ENCODE measurements at places on chromosomes 2 and 18.

DNA sequence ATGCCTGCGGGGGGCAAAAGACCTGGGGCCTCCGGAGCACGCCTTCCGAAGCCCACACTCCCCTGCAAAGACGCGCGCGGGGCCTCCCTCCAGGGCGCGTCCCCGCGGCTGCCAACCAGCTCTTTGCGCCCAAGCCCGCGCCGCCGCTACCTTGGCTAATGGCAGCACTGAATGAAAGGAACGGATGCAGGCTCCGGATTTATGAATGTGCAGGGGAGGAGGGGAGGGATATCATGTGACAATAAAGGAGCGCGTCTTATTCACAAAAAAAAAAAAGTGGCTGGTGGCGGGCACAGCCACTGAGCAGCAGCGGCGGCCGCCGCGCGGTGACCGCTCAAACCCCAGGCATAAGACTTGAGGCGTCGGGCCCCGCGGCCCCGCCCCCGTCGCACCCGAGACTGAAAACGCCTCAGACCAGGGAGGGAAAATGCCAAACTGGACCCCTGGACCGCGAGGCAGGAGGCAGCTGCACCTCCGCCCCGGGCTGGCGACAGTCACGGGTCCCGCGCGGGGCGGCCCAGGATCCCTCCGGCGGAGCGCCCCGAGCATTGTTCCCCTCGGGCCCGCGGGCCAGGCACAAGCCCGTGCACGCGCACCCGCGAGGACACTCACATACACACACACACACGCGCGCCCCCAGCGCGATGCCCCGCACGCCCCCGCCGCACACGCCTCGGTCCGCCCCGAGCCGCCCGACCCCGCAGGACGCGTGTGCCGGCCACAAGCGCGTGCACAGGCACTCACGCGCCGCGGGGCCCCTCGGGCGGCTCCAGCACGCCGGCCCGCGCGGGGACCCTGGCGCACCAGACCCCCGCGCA is 1.6 kb downstream of the SPRED2 start:
- peak; percentile 75 for DNase-seq

DNA sequence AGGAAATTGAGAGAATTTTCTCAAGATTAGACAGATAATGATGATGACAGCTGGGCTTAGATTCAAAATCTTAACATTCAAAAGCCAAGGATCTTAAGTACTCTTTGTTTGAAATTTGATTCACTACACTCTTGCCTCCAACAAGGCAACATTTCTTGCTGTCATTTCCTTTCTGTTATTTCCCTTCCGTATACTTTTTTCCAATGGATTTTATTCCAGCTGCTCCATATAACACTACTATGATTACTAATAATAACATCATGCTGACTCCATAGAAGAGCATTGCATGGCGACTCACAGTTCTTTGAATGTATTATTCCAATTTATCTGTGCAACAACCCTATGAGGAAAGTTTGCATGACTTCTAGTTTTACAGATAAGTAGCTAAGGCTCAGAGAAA is 33.9 kb upstream of the CCDC102B start:
- no peak for DNase-seq

DNA sequence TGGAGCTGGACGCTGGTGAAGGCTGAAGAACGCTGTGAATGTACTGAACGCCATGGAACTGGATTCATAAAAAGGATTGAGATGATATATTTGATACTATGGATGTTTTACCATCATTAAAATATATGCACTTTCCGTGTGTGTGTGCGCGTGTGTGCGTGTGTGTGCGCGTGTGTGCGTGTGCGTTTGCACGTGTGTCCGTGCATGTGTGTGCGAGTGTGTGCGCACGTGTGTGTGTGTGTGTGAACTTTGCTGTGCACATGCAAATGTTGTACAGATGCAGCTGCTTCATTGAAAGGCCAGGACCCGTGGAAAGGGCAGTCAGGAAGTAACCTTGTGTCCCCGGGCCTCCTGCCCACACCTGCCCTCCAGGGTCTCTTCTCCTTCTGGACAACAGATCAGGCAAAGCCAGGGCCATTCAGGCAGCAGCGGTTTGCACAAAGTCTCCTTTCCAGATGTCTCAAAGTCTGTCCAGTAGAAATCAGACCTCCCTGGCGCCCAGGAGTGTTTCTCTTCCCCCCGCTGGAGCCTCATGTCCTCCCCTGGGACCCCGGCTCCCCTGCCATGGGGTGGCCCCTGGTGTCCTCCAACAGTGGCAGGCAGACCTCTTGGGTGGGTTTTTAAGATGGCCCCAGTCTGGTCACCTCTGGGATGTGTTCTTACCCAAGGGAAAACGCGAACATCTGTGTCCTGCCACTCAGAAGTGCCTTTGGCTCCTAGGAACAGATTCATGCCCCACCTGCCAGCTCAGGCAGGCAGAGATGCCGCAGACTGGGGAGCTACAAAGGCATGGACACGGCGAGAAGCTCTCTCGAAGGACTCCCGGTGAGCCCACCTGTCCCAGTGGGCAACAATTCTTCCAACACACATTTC is 86.1 kb upstream of the GPC1 start:
- no peak for DNase-seq

DNA sequence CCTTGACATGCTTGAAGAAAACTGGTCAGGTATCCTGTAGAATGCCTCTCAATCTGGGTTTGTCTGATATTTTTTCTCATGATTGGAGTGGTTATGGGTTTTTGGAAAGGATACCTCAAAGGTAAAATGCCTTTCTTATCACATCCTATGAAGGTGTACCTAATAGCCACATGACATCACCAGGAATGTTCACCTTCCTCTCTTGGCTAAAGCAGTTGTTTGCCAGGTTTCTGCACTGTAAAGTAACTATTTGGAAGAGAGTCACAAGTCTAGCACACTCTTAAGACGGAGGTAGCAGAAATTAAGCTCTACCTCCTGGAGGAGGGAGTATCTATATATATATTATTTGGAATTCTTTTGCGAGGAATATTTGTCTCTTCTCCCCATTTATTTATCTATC is 17.9 kb upstream of the MIB1 start:
- no peak for DNase-seq

- no peak for DNase-seq
These were observed 105.3 kb downstream of the ZBTB7C start for GRCh38 chr18:48303883-48304282.

GRCh38 chr2:109440499-109441156 is 173.1 kb downstream of the SEPTIN10 start:
- DNase-seq, result peak; percentile 31

- DNase-seq, result no peak
These were observed 47.8 kb upstream of the DAPL1 start for GRCh38 chr2:158747281-158747680.

DNA sequence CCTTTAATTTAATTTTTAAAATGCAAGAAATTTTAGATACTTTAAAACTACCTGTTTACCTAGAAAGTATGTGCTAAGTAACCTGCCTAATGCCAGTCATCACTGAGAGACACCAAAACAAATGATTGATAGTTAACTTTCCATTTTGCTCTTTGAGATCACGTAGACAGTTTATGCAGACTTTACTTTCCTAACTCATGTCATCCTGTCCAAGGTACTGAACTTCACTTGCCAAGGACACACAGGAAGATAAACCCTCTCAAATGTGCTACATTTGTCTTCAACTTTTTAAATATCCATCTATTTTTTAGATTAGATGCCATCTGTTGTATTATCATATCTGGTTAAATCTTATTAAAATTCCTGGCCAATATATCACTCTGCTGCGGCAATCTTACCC is 20.1 kb upstream of the SCN1A start:
- DNase-seq, result no peak

- no peak for DNase-seq
These were observed 1506.6 kb downstream of the LRP1B start for GRCh38 chr2:140624200-140624599.

GRCh38 chr2:41950666-41950960 is 97.2 kb upstream of the PKDCC start:
- DNase-seq, result no peak

- no peak for DNase-seq
These were observed 68.6 kb downstream of the COL6A3 start for GRCh38 chr2:237345411-237345810.

DNA sequence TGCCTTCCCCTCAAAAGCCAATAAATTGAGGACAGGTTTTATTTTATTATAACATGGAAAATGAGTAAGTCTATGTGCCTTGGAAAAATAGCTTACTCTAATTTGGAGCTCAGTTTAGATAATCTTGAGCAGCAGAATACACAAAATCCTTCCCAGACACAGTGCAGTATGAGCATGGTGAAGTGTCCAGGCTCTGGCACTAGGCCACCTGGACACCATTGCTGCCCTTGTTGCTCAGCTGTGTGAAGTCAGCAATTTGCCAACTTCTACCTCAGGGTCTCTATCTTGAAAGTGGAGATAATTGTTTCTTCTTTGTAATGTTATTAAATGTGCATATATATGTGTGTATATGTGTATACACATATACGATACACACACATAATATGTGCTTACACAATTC is 104.9 kb upstream of the CAVIN2 start:
- DNase-seq, result no peak

DNA sequence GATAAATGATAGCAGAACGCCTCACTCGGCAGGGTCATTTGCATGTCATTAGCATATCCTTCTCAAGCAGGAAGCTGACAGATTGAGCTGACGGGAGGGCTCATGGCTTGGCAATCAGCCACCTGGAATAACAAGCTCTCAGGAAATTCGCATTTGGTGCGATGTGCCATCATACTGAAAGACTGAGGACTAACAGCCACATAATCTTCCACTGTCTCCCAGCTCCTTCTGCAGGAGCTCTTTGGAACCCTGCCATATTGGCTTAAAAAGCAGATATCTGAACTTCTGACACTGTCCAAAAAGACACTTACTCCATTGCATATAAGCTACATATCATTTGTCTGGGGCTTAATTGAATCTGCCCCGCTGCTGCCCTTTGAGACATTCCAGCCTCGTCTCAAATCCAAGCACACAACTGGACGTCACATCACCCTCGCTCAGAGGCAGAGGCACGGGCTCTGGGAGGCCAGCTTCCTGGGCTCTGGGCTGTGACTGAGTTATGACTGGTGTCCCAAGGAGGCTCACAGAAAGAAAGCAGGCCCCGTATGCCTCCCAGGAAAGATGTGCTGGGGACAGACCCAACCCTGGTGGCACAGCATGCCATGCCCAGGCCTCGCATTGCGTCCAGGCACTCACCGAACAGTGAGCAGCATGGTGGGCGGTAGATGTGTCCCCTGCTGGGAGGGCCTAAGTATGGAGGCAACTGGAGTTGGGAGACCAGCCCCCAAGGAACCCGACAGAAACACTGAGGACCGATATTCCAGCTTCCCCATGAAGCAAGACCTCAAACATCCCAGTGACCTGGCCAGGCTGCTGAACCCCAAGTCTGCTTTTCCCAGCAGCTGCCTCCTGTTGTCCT is 228.0 kb downstream of the ATAD2B start:
- peak; percentile 29 for DNase-seq

DNA sequence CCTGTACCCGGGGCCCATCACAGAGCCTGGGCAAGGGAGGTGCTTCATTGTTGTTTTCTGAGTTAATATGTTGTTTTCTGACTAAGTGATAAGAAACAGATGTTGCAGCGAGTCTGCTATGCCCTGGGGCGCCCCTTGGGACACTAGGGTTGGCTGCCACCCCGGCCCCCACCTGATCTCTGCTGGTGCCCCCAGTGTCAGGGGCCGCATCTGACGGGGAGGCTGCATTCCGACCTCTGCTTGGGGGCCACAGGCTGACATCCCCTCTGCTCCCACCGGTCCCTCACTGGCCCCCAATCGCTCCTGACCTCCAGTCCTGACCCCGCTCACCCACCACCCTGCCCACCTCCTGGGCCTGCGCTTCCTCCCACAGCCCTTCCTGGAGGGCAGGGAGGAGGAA is 65.9 kb downstream of the LONRF2 start:
- DNase-seq, result no peak

GRCh38 chr2:188024811-188025210 is 266.9 kb upstream of the GULP1 start:
- no peak for DNase-seq

DNA sequence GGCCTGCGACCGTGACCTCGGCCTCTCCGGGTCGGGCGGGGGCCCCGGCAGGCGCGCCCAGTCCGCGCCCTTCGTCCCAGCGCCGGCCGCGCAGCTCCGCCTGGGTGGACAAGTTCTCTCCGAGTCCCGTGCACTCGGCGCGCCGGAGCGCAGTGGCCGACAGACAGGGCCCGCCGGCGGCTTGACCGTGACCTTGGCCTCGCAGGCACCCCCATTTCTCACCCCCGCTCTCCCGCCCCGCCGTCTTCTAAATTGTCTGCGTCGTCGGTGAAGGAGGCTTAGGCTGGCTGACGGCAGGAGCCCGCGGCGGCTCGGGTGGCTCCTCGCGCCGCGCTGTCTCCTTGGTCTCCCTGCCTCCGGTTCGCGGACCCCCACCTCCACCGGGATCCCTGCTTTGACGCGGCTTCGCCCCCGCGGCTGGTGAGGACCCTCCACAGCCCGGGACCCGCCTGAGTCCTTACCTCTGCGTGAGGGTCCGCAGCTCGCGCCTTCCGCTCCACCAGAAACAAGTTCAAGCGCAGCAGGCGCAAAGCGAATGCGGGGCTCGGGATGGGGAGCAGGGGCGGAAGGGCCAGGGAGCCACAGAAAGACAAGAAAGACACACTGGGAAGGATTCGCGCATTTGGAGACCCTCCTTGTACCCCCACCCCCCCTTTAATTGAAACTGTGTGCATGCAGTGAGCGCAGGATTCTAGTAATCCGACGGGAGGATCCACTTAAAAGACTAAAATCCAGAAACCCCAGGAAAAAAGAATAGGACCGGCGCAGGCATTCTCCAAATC is 4.0 kb downstream of the PTGR3 start:
- no peak for DNase-seq

DNA sequence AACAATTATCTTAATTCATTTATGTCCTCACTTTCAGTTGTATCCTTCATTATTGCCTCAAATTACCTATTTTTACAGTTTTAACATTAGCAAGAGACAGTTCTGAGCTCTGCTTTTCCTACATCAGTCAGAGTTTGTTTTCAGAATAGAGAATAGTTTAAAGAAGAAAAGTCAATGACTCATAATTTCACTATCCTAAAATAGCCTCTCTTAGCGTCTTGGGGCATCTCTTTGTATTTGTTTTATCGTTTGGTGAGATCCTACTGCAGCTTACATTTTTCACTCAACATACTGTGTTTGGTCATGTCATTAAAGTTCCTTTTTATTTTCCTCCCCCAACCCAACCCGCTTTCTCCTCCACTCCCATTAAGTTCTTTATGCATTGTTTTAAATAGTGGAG is 3.8 kb downstream of the SEC11C start:
- no peak for DNase-seq

DNA sequence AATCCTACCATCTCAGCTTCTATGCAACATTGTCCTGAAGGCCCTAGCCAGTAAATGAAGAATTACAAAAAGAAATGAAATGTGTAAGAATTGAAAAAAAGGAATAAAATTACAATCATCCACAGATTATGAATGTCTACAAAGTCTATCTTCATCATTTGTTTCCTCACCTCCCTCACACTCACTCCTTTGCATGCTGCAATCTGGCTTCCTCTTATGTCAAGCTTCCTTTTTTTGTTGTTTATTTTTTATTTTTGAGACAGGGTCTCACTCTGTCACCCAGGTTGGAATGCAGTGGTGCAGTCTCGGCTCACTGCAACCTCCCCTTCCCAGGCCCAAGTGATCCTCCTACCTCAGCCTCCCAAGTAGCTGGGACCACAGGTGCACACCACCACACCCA is 129.0 kb downstream of the CABYR start:
- DNase-seq, result no peak
